ENCODE measurements at places on chromosomes 6 and 20.

DNA sequence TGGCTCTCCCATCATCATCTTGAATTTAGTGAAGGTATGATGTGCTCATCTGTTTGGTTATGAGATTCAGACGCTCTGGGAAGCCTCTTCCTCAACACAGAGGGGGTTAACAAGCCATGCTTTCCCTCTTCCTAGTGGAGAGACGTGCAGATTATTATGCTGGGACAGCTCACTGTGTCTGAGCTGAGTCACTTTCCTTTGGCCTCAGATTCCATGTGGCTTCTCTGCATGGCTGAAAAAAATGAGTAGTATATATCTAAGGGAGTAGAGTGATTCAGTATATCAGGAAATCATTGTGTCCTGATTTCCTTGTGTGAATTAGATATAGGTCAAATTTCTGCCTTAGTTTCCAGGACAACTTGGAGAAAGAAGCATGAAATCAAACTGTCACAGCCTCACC, 52.6 kb downstream of the FIG4 start:
- peak; percentile 87 for DNase-seq

- DNase-seq = peak; percentile 89
Observed at GRCh38 chr6:155341130-155341828, 27.0 kb upstream of the TFB1M start.

GRCh38 chr6:24721461-24722215, 2.7 kb upstream of the C6orf62 start:
- peak; percentile 57 for DNase-seq

- no peak for DNase-seq
Observed at GRCh38 chr6:159047891-159048685, 3.3 kb upstream of the TAGAP start.

DNA sequence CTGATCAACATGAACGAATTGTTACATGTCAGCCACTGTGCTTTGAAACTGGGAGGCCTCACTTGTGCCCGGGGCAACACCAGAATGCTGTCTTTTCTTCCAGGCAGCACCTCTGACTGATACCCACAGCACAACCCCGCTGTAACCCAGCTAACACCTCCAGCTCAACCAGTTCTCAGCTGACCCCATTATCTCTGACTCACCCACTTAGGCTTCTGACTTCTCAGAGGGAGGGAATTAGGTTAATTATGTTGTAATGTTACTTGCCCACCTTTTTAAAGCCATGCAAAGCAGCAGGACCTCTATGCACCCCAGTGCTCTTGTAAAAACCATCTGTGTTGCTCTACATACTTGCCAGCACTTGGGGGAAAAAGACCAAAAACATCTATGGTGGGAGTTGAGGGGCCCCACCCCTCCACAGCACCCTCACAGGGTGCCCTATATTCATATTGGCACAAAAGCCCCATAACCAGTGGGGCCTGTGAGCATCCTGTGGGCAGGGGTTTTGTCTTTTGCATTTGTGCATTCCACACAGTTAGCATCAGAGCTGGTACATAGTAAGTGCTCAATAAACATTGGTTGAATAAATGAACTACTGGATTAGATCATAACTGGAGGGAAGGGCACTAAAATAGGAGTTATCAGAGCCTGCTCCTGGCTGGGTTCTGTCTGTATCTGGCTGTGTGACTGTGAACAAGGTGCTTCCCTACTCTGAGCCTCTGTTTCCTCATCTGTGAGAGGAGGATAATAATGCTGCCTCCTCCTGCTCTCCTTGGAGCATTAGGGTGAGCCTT, 22.3 kb downstream of the BNIP5 start:
- DNase-seq = peak; percentile 12

GRCh38 chr6:22194188-22194921, 102.5 kb downstream of the PRL start:
- DNase-seq = peak; percentile 28

DNA sequence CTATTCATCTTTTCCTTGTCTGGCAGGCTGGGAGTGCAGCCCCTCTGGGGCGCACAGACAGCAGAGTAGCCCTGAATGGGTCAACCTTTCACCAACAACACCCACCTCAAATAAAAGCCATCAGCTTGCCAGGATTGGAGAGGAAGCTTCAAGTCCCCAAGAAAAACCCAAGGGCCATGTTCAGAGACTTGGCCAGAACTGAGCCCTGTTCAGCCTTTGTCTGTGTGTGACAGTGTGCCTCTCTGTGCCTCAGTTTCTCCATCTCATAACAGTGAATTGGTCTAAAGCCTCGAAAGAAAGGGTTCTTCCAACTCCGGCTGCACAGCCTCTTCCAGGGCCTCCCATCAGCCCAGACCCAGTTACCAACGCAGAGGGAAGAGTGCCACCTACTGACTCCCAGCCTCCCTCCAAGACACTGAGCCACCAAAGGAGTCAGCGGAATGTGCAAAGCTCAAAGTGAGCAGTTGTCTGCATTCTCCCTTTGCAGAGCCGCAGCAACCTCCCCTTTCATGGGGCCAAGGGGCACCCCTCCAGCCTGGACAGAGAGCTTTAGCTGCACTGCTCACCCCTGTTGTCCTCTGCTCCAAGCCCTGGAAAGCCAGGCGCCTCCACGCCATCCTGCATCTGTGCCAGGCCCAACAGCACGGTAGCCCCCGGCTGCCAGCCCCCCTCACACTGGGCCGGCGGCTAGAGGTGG, 82.7 kb upstream of the TOP1 start:
- peak; percentile 55 for DNase-seq

DNA sequence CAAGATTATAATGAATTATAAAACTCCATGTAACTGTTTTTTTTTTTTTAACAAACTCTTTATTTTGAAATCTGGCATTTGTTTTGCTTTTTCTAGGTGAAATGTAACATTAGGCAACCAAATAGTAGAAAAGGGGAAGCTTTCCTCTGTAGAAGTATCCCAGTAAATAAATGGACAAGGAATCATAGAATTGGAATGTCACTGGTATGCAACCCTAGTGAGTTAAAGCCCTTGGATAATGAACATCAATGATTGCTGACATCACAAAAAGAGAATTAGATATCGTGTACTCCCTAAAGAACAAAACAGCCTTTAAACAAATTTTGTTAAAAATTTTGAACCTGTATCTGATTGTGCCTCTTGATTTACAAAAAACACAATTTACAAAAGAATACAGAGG, 93.9 kb upstream of the OGFRL1 start:
- peak; percentile 82 for DNase-seq

DNA sequence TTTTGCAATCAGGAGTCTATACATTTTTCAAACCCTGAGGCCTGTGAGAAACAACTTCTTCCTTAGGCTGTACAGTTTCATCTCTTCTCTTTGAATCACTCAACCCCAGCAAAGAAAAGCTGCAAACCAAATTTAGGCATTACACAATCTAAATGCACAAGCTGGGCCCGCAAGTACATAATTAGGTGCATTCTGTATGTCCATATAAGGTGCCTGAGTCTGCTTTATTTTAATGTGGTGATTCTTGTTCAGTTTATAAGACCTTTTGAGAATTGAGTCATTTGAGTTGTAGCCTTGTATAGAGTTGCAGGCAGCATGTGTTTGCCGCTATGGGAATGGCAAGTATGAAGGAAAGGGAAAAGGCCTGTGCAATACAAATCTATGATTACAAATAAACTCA, 709.6 kb upstream of the MARCKS start:
- DNase-seq = peak; percentile 29

GRCh38 chr20:2692036-2692885, at the start of gene EBF4:
Gene EBF4, plus strand, starts transcription at chr20:2692780. Its CDS starts 866 bp downstream, at chr20:2693646.
- peak; percentile 15 for DNase-seq

- no peak for DNase-seq
Observed at GRCh38 chr6:18388271-18388670, 1.1 kb downstream of the RNF144B start.

DNA sequence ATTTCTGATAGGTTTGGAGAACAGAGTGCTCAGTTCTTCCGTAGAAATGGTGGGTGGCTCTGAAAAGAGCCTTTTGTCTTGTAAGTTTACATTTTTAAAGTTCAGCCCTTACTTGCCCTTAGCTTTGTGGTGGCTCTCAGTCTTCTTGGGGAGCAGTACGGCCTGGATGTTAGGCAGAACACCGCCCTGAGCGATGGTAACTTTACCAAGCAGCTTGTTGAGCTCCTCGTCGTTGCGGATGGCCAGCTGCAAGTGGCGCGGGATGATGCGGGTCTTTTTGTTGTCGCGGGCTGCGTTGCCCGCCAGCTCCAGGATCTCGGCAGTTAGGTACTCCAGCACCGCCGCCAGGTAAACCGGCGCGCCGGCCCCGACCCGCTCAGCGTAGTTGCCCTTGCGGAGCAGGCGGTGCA, 19.5 kb downstream of the OR2B2 start:
- peak; percentile 31 for DNase-seq

GRCh38 chr20:50561379-50562078, 51.3 kb downstream of the PTPN1 start:
- peak; percentile 97 for DNase-seq

- DNase-seq = no peak
Observed at GRCh38 chr6:63672582-63673129, 37.1 kb downstream of the PHF3 start.

DNA sequence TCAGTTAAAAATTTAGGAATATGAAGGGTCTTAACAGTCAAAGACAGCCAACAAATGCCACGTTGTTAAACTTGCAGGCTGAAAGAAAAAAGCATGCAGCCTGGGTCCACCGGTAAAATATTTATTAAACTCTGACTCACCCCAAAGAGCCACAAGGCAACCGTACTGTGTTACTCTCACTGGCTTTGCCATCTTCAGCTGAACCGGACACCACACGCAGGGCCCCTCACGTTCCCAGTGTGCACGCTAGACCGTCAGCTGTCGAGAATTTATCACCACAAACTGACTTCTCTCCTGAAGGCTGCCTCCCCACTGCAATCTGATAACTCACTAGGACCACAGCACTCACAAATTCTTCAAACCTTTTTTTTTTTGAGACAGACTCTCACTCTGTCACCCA, 30.7 kb downstream of the HUS1B start:
- DNase-seq = no peak

DNA sequence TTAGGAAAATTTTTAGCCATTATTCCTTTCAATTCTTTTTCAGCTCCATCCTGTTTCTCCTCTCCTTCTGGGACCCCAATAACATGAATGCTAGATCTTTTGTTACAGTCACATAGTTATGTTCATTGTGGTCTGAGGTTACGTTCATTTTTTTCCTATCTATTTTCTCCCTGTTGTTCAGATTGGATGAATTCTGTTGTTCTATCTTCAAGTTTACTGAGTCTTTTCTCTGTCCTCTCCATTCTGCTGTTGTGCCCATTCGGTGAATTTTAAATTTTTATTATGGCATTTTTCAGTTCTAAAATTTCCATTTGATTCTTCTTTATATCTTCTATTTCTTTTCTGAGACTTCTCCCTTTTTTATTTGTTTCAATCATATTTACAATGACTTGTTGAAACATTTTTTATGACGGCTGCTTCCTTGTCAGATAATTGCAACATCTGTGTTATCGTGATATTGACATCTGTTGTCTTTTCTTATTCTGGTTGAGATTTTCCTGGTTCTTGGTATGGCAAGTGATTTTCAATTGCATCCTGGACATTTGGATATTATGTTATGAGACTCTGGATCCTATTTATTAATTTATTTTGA, 12.6 kb upstream of the DDR1 start:
- DNase-seq = no peak

- DNase-seq = no peak
Observed at GRCh38 chr6:149905371-149905910, 7.5 kb upstream of the RAET1E start.

GRCh38 chr6:155448668-155449449, 6.8 kb downstream of the NOX3 start:
- DNase-seq = no peak

DNA sequence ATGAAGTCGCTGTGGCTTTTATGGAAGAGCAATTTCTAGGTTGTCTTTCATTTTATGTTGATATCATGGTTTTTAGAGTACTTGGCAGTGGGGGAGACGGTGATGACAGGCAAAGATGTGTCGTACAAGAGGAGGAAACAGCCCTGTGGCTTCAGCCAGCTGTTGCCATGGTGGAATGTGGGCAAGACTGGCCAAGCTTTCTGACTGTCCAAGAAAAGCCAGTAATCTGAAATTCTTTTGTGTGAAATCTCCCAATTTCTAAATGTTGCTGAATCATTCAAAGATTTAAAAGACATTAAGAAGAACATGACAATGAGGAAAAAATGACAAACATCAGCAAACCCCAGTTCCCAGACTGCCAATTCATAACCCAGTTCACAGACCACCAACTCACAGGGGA, 23.1 kb downstream of the PFDN4 start:
- DNase-seq = no peak

GRCh38 chr20:32288225-32288849, 10.9 kb downstream of the KIF3B start:
- no peak for DNase-seq

GRCh38 chr6:51648774-51649173, 438.6 kb downstream of the PKHD1 start:
- DNase-seq = no peak

DNA sequence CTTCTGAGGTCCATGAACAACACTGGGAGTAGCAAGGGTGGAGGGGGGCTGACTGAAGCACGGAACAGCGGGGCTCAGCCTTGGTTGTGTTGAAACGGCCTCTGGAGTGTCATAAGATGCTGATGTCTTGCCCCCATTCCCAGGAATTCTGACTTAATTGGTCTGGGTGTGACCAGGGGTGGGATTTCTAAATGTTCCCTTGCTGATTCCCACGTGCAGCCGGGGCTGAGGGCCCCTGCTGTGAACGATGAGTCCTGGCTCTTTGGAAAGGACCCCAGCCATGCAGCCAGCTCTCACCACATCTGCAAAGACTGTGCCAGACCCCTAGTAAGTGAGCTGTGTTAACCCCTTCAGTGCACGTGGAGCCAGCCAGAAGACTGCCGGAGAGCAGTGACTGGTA, 28.6 kb upstream of the FAM50B start:
- no peak for DNase-seq

- no peak for DNase-seq
Observed at GRCh38 chr20:57896017-57896416, 186.2 kb upstream of the PMEPA1 start.

GRCh38 chr6:132199343-132199742, 201.9 kb downstream of the MOXD1 start:
- DNase-seq = peak; percentile 89

GRCh38 chr6:5206920-5207561, 53.7 kb downstream of the LYRM4 start:
- DNase-seq = no peak

GRCh38 chr6:2616811-2617210, 133.9 kb downstream of the MYLK4 start:
- DNase-seq = no peak

DNA sequence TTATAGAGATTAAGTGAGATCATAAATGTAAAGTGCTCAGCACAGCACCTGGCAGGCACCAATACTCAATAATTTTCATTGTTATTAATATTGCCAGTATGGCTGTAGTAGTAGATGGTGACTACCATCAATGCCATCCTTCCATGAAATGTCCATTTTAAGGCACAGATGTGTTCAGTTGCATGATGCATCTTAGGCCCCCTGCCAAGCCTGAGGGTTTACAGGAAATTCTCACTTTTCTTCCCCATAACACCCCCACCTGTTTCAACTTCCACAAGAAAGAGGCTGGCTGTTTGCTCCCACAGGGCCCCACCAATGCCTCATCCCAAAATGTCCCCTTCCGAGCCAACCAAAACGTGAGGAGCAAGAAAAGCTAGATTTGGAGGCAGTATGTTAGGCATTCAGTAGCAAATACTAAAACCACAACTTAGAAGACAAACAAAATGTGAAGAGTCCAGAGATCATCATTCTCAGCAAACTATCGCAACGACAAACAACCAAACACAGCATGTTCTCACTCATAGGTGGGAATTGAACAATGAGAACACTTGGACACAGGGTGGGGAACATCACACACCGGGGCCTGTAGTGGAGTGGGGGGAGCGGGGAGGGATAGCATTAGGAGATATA, 110.6 kb upstream of the NHSL1 start:
- DNase-seq = peak; percentile 55

GRCh38 chr6:1624058-1624850, 14.5 kb downstream of the FOXC1 start:
- no peak for DNase-seq

GRCh38 chr20:53023732-53024520, 51.8 kb downstream of the TSHZ2 start:
- DNase-seq = peak; percentile 34

All from fibroblast of mammary gland (primary cell).